ENCODE measurements at places on chromosomes 4 and X.

GRCh38 chrX:32281853-32282252, 929.5 kb downstream of the DMD start:
- no peak for DNase-seq

- no peak for DNase-seq
These were observed 30.3 kb downstream of the RGS12 start for GRCh38 chr4:3323071-3323481.

DNA sequence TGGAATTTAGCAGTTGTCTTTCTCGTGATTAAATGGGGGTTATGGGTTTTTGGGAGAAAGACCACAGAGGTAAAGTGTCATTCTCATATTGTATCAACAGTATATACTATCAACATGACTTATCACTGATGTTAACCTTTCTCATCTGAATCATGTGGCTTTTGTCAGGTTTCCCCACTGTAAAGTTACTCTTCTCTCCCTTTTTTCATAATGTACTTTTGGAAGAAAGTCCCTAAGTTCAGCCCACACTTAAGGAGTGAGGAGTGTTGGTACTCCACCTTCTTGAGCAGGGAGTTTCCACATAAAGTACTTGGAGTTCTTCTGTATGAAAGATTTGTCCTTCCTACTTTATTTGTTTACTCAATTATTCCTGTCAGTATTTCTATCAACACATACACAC, 169.9 kb downstream of the ZNF330 start:
- no peak for DNase-seq

GRCh38 chr4:152479428-152480026, 56.4 kb downstream of the FBXW7 start:
- no peak for DNase-seq

- DNase-seq = no peak
These were observed 38.4 kb downstream of the PLAC1 start for GRCh38 chrX:134619838-134620237.

GRCh38 chr4:140269369-140269768, 104.1 kb upstream of the SCOC start:
- no peak for DNase-seq

- DNase-seq = no peak
These were observed 408 bp downstream of the TMEM33 start for GRCh38 chr4:41935652-41936021.

GRCh38 chrX:10555846-10556245, 64.5 kb downstream of the MID1 start:
- DNase-seq = no peak

DNA sequence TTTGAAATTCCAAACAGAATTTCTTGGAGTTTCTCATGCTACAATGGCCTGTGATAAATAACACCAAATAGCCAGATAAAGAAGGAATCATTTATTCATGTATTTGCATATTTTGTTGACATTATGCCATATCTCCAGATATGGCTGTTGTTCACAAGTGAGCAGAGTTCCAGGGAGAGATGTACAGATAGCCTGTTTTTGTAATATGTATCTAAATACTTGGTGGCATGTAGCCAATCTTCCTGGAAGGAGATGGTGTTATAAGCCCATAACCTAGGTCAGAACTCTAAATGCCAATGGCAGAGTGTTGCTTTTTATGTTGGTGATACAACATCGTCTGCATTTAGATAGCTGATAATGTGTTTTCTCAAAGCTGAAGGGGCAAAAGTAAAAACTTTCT, 292.2 kb downstream of the FBXO8 start:
- DNase-seq = no peak

DNA sequence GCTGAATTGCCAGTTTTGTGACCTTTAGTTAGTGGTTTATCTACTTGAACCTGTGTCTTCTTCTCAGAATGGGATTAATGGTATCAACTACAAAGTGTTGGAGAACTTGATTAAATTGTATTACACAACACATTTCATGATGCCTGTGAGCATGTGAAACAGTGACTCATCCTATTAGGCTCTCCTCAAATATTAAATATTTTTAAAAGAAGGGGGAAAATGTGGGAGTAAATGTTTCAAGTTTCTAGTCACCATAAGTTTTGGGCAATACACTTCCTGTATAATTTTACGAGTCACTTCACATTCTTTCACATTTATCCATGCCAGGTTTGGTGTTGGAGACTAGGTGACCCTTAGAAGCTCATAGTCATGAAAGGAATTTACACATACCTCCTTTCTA, 147.0 kb downstream of the HS3ST1 start:
- DNase-seq = no peak

- DNase-seq = no peak
These were observed 56.9 kb downstream of the MAD2L1 start for GRCh38 chr4:120009731-120010130.

DNA sequence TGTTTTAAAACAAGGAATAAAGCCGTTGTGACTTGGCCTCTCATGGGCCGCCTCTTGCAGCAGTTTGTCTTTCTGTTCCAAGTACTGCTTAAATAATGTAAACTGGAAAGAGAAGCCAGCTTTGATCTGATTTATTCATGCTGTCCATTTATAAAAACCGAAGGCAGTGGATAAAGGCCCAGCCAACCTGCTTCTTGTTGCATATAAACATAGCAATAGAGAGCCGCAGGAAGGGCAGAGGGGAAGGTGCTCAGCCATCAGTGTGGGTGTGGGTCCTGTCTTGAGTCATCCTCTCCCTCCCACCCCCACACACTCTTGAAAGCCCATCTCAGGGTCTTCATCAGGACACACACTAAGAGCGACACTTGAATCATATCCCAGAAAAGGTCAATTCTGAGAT, 187.9 kb upstream of the FAM9B start:
- DNase-seq = no peak

- no peak for DNase-seq
These were observed 167.6 kb downstream of the SOX3 start for GRCh38 chrX:140337263-140337662.

GRCh38 chr4:108036213-108036612, 46.5 kb downstream of the HADH start:
- DNase-seq = no peak

- DNase-seq = no peak
These were observed 3.2 kb downstream of the SOWAHB start for GRCh38 chr4:76894537-76895255.

DNA sequence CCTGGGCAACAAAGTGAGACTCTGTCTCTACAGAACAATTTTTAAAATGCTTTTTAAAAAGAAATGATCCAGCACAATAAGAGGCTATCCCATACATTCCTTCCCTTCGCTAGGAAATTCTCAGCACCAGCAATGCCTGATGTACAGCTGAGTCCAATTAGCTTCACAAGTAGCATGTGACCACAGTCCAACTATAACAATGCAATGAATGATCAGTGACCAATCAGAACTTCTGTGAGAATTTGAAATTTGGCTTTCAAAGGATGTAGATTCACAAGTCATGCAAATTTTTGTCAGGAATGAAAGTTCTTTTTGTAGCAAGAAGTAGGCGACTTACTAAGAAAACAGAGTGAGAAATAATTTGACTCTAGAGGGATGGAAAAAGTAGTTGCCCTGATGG, 278.5 kb upstream of the UGT8 start:
- no peak for DNase-seq

- no peak for DNase-seq
These were observed 239.0 kb upstream of the MID1 start for GRCh38 chrX:10859353-10859752.

GRCh38 chr4:161555689-161556660, 607.8 kb downstream of the FSTL5 start:
- no peak for DNase-seq

DNA sequence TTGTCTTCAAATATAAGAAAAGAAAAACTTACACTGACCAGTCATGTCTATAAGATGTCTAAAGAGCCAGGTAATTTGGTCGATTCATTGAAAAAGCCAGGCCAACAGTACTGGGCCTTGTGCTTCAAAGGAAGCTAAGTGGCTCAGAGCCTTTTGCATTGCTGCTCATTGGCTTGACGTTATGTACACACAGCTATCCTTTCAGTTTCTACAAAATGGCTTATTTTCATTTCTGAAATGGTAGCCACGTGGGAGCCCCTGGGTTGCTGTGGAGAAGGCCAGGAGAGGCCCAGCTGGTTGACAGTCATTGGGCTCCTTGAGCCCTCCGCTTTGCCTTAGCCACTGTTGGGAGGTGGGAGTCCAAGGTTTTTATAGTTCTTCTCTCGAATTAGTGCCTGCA, 199.1 kb upstream of the CXorf66 start:
- no peak for DNase-seq

DNA sequence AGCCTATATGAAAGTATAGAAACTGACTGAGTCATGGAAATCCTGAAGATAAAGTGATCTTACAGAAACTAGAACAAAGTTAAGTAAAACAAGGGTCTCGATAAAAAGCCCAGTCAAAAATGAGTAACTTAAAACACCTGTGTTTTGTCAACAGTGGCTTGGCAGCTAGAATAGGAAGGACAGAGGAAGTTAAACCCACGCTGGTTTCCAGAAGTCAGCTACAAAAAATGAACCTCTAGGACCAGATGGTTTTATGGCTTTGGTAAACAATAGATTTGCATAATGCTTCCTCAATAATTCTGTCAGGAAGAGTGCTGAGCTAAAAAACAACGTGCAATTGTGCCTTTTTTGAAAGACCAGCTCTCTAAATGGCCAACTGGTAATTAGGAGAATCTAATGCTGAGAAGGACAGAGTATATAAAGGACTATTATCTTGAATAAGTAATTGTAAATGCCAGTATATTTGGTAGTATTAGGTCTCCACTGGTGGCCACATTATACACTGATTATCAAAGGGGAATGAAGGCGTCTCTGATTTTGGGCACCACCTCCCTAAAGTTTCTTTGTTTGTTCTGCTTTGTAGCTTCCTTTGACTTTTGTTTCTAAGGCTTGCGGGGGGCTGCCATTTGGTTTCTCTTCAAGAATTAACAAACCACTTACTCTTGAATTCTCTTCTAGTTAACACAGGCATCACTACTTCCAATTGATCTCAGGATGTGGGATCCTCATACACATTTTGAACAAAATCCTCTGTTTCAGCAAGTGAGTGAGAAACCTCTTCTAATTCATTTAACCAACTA, 72.2 kb upstream of the PPP3CA start:
- no peak for DNase-seq

GRCh38 chrX:43716696-43717095, 60.6 kb downstream of the MAOA start:
- DNase-seq = no peak

- no peak for DNase-seq
These were observed 36.4 kb downstream of the ARSJ start for GRCh38 chr4:113943085-113943484.

DNA sequence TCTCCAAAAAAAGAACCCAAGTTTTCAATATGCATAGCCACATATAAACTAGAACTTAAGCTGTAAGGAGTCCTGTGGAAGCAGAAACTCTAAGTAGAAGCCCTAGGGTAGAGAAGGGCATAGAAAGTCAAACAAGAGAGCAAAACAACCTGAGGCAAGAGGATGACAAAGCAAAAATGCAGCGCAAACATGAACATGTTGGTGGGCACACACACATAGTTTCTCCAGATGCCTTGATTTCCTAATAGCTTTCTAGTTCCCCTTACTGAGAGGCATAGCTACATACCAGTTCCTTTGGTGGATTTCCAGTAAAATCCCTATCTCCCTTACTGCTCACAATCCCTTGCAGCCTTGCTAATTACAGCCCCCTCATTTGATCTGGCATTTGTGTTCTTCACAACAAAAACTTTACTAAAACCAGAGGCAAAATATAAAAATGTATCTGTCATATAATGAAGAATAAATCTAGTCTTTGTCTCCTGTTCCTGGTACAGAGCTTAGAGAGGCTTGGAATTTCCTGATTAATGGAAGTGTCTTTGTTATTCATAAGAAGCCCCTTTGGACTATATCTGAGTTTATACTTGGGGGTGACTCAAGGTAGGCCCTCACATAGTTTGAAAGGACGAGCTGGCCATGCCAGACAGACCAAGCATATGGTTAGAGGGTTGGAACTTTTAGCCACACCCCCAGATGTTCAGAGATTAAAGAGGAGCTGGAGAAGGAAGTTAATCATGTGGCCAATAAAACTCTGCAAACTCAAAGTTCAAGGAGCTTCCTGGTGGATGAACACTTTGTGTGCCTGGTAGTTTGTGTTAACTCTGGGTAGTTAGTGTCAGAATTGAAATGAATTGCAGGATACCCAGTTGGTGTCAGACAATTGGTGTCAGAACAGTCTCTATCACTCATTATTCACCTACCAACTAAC, 52.7 kb upstream of the ZCCHC13 start:
- DNase-seq = no peak

- DNase-seq = no peak
These were observed 82.4 kb upstream of the MTM1 start for GRCh38 chrX:150486011-150486410.

DNA sequence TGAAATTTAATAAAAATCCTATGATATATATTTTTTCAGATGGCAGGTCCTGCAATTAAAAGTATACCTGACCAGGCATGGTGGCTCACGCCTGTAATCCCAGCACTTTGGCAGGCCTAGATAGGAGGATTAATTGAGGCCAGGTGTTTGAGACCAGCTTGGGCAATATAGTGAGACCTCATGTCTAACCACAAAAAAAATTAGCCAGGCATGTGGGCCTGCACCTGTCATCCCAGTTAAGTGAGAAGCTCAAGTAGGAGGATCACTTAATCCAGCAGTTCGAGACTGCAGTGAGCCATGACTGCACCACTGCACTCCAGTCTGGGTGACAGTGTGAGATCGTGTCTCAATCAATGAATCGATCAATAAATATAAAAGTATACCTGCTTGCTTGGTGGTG, 2.5 kb downstream of the OCIAD2 start:
- no peak for DNase-seq

DNA sequence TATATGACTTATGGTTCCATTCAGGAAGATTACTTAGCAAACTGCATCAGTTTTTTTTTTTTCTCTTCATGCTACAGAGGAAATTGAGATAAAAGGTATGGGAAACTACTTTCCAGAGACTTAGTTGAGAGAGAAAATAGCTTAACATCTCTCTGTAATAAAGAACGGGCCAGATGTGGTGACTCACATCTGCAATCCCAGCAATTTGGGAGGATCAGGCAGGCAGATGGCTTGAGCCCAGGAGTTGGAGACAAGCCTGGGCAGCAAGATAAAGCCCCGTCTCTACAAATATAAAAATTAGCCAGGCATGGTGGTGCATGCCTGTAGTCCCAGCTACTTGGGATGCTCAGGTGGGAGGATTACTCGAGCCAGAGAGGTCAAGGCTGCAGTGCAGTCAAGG, 271.2 kb upstream of the TENM3 start:
- no peak for DNase-seq

DNA sequence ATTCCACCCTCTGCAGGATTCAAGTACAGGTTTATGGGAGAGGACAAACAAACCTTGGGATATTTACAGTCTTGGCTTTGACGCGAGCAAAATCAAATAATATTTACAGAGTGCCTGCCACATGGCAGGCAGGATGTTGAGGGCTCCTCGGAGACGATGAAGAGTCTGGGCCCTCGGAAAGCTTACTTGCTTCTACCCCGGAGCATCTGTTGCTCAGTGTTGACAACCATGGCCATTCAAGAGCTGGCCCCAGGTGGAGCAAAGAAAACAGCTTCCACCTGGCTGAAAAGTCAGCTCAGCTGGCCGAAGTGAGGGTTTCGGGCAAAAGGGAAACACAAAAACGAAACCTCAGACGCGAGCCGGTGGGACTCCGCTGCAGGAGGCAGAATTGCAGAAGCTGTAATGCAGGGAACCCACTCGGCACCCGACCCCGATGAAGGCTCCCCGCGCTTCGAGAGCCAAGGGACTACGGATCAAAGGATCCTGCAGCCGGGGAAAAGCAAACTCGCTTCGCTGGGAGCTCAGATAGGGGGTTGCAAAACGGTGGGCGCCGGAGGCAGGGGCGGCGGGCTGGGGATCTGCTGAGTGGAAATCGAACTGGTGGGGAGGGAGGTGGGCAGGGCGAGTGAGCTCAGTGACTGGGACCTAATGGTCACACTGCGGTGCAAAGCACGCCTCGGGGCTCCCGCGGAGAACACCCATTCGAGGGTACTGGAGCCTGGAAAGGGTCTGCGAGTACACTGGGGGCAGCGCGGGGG, 805 bp downstream of the ATP8A1 start:
- DNase-seq = peak; percentile 15
